GM23248 (cell line): ENCODE measurements at places on chromosomes 13 and 19.

- H3K27ac ChIP-seq = no peak overlapping the region
- H3K27me3 ChIP-seq = no peaks in the 10 kb centered on the region
- no peaks in the 10 kb centered on the region for H3K36me3 ChIP-seq
- no peak overlapping the region for H3K4me3 ChIP-seq
- H3K4me1 ChIP-seq = no peaks in the 10 kb centered on the region
Measured at GRCh38 chr13:59437544-59438301, 726.0 kb downstream of the DIAPH3 start.

DNA sequence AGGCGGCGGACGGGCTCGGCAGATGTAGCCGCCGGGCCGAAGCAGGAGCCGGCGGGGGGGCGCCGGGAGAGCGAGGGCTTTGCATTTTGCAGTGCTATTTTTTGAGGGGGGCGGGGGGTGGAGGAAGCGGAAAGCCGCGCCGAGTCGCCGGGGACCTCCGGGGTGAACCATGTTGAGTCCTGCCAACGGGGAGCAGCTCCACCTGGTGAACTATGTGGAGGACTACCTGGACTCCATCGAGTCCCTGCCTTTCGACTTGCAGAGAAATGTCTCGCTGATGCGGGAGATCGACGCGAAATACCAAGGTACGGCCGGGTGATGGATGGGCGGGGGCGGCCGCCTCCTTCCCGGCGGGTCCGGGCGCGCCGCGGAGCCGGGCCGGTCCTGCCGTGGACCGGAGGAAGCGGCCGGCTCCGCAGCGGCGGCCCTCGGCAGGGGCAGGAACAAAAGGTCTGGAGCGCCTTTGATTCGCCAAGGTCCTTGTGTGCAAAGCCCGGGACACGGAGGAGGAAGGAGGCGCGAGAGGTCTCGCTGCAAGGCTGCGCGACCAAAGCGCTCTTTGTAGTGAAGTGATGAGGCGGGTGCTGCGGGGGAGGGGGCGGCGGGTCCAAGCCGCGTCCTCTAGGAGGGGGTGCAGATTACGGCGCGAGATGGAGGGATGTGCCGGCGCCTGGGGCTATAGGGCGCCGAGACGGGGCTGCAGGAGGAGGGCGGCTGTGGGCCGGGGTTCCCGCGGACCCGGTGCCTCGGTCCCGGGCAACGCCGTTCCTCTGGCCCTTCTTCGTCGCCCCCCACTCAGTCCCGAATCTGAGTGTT, 689 bp downstream of the ING1 start:
- H3K4me3 ChIP-seq = peak overlapping the region; percentile 87
- peaks cover 24% of the 10 kb centered on the region for H3K4me1 ChIP-seq
- H3K36me3 ChIP-seq = no peaks in the 10 kb centered on the region
- H3K27ac ChIP-seq = peak overlapping the region; percentile 98
- no peaks in the 10 kb centered on the region for H3K27me3 ChIP-seq

DNA sequence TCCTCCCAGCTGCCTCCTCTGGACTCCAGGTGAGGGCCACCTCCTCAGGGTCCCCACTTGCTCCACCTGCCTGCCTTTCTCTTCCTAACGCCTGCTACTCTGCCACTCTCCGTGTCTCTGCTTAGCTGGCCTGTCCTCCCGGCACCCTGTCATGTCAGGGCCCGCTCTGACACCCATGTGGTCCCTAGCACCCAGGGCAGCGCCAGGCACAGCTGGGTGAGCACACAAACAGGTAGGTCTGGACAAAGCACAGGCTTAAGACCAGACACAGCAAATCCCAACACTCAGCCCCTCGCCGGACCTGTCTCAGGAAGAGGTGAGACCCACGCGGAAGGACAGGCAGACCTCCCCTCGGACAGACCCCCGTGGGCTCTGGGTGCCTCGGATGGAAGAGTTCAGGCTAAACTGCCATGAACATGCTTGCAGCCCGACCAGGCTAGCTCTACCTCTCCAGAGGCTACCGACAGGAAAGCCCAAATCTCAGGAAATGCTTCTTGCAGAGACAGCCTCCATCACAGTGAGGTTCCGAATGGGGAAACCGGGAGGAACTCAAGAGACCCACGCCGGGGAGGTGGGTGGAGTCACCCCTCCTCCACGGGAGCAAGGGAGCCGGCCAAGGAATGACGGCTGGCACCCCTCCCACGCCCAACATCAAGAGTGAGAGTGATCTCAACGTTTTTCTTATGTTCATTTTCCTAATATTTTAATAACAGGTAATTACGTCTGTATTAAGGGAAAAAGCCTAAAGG, 12.5 kb downstream of the ZNF787 start:
- peak overlapping the region; percentile 47 for H3K27ac ChIP-seq
- DNase-seq = peak; percentile 67
- peaks cover 13% of the 10 kb centered on the region for H3K4me1 ChIP-seq

DNA sequence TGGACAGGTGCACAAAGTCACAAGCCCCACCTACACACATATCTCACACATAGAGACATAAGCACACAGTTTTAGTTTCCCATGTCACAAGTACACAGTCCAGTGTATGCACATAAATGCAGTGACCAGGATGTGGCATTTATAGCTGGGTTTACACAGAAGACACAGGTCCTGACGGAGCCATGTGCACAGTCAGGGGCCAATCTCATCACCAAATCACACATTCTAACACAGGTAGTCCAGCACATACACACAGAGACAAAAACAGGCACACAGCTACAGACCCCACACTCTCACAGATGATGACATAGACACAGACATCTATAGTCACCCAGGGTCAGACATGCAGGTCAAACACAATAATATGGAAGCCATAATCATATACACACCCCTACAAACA, 2.1 kb downstream of the NUMBL start:
- peak overlapping the region; percentile 88 for H3K4me3 ChIP-seq
- H3K4me1 ChIP-seq = peaks cover 17% of the 10 kb centered on the region
- H3K27ac ChIP-seq = peak overlapping the region; percentile 89
- no peaks in the 10 kb centered on the region for H3K27me3 ChIP-seq

- peaks cover 59% of the 10 kb centered on the region for H3K4me1 ChIP-seq
- no peak for DNase-seq
- no peak overlapping the region for H3K4me3 ChIP-seq
- peak overlapping the region; percentile 98 for H3K27ac ChIP-seq
Measured at GRCh38 chr13:97259410-97259797, 37.3 kb downstream of the MBNL2 start.

- H3K4me1 ChIP-seq = peaks cover 13% of the 10 kb centered on the region
- H3K27me3 ChIP-seq = no peaks in the 10 kb centered on the region
- peak; percentile 79 for DNase-seq
- H3K27ac ChIP-seq = peak overlapping the region; percentile 55
Measured at GRCh38 chr19:49110567-49110966, 3.6 kb upstream of the LIN7B start.

DNA sequence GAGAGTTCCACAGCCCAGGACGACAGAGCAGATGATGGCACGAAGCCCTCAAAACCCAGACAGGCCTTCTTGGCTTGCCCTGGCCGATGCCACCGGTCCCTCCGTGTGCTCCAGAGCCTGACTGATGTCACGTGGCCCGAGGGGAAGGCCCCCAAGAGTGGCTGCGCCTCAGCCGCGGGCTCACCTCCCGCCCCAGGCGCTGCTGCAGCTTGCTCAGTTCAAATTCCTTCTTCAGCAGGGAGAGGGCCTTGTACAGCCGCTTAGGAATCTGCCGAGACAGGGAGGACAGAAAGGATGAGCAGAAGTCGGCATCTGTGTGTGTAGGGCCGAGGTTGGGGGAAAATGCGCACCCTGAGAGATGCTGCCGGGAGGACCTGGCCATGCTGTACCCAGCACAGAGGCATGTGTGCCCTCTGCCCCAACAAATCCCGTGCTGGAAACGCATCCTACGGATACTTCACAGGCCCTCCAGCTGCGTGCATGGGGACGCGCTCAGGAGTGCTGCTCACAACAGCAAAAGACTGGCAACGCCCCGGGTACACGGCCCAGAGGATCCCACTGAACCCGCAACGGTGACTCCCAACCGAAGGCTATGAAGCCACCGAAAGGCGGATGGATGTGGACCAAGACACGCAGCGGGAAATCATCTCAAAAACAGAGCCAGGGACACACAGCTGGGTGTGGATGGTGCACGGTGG, 12.9 kb downstream of the LONP1 start:
- no peak overlapping the region for H3K27ac ChIP-seq
- H3K27me3 ChIP-seq = no peaks in the 10 kb centered on the region
- no peak overlapping the region for H3K4me3 ChIP-seq
- no peak for DNase-seq
- no peaks in the 10 kb centered on the region for H3K4me1 ChIP-seq

DNA sequence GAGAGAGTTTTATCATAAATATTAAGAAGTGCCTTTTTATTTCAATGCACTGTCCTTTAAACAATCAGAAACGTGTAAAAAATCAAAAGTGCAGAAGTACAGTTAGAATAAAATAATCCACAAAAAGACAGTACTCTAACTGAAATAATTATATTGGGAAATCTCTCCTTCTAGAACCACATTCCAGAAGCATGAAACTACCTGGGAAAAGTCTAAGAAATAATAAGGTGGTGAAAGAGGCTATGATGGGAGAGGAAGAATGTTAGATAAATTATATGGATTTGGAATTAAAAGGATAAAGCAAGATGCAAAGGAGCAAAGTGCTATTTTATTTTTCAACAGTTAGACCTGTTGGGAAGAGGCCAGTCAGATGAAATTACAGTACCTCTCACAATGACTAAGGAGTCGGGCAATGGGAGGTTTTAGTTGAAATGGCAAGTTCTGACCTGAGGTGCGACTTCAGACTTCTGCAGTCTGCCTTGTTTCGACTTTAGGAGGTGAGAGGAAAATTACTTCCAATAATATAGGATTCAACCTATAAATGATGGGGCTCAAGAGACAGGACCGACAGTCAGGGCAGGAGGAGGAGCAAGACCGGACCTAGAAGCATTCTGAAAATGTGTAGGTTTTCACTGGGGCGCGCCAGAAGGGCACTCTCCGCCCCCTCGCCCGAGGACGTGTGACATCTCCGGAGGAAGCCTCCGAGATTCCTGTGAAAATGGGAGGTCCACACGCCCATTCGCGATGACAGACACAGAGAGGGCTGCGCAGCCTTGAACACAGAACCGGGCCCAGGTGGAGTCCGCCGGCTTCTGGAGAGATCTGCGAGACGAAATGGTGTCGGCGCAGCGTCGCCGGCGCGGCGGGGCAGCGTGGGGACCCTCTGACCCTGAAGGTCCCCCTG, 717 bp downstream of the SPRYD7 start:
- peaks cover 18% of the 10 kb centered on the region for H3K4me1 ChIP-seq
- peak; percentile 84 for DNase-seq
- no peaks in the 10 kb centered on the region for H3K36me3 ChIP-seq
- H3K4me3 ChIP-seq = peak overlapping the region; percentile 97
- H3K27me3 ChIP-seq = no peaks in the 10 kb centered on the region

DNA sequence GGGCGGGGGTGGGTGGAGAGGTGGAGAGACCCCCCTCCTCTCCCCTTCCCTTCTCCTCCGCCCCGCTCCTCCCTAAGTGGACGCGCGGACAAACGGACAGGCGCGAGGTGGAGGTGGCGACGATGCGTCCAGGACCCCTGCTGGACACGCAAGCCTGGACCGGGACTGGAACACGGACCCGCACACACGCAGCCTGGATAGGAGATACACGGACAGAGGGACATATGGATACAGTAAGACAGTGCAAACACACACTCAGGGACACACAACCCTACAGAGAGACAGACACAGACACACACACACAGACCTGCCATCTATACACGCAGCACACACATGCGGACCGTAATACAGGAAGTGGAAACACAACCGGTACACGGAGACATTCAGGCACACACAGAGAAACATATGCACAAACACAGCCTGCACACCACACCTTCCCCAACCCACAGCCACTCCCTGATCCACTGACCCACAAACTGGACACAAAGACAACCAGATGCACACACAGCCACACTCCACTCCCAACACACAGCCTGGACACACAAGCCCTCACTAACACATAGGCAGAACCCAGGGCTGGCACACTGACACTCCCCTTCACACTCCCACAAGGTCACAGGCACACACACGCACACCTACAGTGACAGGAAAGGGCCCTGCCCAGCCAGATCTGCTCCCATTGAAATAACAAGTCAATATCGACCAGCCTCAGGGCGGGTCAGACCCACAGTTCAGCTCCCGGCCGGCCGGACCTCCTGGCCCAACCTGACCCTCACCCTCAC, 696 bp upstream of the ERFL start:
- peak overlapping the region; percentile 77 for H3K4me3 ChIP-seq
- DNase-seq = no peak
- H3K4me1 ChIP-seq = no peaks in the 10 kb centered on the region
- no peaks in the 10 kb centered on the region for H3K36me3 ChIP-seq
- no peak overlapping the region for H3K27ac ChIP-seq

DNA sequence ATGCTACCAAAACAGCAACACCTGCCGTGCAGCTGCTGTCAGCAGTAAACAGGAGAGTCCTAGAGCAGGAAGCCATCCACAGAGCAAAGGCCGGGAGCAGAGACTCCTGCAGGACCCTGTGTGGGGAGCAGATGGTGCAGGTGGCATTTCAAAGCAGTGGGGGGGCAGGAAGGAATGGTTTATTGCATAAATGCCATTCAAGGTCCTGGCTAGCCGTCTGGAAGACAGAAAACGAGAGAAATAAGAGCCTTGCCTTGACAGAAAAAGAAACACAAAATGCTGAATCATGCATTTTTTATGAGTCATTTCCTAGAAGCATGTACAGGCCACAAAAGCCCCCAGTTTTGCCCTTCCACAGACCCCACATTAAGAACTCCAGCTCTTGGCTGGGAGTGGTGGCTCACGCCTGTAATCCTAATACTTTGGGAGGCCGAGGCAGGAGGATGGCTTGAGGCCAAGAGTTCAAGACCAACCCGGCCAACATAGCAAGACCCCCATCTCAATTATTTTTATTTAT, 5.4 kb downstream of the RSPH6A start:
- peak; percentile 58 for DNase-seq
- H3K27ac ChIP-seq = peak overlapping the region; percentile 38
- no peaks in the 10 kb centered on the region for H3K27me3 ChIP-seq
- no peaks in the 10 kb centered on the region for H3K36me3 ChIP-seq

DNA sequence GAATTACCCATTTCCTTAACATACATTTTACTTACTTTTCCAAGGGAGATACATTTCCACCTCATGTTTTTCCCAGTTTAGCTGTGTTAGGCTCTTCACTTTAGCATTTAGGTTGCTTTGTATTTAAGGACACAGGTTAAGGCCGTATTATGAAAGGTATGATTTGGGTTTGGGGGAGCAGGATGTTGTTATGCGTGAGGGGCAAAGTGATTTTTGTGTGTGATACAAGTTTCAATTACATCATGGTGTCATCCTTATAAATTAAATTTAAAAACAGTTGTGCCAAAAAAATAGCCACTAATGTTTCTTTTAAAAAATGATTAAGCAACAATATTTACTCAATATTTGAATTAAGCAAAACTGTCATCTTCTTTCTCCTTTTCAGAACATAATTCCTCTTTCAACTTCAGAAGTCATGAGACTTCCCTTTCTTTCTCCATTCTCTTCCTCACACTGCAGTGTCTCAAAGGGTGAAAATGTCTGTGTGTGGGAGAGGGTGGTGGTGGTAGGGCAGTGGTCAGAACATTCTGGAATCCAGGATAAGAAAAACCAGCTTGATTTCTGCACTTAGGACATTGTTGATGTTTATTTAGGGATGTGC, 126.2 kb downstream of the KCNRG start:
- peaks cover 19% of the 10 kb centered on the region; the same call in 1 of the 2 replicates for H3K4me1 ChIP-seq
- H3K27me3 ChIP-seq = no peaks in the 10 kb centered on the region
- H3K4me3 ChIP-seq = 0 out of 2 replicates have a peak overlapping the region, but pooled peaks have one; percentile 33
- H3K36me3 ChIP-seq = no peaks in the 10 kb centered on the region
- H3K27ac ChIP-seq = no peak overlapping the region
- DNase-seq = no peak
